ENCODE measurements at places on chromosomes 1 and 21.

DNA sequence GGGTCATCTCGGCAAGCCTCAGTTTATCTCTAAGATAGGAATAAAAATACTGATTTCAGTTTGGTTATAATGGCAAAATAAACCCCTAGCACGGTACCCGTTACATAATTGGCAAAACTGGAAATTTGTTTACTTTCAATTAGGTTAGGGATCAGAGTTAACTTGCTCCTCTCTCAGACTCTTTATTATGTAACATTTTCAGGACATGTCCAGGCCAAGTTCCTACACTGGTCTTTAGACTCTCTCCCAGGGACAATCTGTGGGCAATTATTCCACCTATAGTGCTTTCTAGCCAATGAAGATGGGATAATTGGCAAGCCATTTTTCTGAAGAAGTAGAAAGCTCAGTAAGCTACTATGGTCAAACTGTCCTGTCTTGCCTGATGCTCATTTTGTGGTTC lies 189.4 kb downstream of the NEK7 start:
- no peak for DNase-seq

GRCh38 chr1:244211559-244211944 lies 160.5 kb downstream of the ZBTB18 start:
- no peak for DNase-seq

DNA sequence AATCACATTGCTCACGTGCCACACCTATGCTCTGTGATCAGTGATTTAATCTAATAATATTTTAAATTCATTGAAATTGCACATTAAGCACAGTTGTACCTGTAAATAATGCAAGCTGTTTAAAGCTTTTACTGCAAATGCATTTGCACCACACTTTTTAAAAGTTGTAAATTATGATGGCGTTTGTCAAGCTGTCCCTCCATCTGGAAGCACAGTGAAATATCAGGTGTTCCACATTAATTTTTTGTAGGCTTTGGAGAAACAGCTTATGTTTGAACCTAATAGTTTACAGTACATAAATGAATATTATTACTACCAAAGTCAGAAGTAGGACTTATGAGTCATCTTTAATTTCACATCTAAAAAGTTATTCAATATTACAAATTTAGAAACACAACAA lies 3.0 kb upstream of the DPYD start:
- DNase-seq, result no peak

- no peak for DNase-seq
These were observed 41.3 kb downstream of the AKNAD1 start for GRCh38 chr1:108815566-108815965.

- no peak for DNase-seq
These were observed 784 bp downstream of the RPL11 start for GRCh38 chr1:23692308-23692871.

DNA sequence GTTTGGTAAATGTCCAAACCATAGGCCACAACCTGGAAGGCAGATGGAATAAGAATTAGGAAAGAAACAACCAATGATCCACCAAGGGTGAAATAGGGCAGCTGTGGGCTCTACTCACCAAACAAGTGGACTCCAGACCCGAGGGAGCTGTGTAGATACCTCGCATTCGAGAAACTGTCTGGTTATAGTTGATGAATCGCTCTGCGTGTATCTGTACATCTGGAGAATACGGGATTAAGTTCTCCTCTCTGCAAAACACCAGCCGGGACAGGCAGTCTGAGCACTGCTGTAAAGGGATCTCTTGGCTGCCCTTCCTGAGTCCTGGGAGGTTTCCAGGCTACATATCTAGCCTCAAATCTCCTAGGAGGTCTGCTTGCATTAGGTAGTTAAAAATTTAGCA lies 9.4 kb upstream of the UBR4 start:
- DNase-seq, result no peak

- DNase-seq, result no peak
These were observed 62.8 kb upstream of the C1orf87 start for GRCh38 chr1:60136395-60136794.

- DNase-seq, result no peak
These were observed 509 bp downstream of the ADAMTS4 start for GRCh38 chr1:161198194-161198896.

DNA sequence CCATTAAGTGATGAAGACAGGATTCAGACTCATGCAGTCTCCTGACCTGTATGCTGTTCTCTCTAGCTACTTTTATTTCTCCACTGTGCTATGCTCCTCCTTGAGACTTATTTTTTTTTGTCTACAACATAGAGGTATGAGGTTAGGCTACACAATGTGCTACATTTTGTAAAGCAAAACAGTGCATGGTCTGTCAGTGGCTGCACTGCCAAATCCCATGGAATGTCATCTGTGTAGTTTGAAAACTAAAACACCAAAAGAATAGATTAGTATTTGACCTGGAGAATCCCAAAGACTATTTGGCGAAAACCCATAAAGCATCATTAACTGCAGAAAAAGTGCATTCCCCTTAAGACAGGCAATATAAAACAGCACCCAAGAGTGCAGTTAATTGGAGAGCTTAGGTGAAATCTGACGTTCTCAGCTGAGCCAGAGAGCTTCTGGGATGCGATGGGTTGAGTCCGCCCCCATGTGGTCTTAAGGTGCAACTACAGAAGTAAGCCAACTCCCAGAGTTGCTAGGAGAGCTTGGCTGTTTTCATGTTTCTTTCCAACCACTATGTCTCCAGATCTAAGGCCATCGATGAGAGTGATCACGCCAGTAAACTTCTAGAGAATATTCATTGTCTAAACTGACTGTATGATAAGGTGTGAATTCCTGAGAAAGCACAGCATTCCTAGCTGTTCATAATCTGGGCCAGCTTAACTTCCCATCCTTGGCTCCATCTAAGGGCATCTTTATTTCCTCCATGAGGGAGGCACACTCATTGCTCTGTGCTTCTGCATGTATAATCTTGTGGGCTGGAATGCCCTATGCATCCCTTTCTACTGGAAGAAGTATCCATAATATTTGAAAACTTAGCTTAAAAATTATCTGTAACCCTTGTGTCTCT lies 20.7 kb upstream of the CYP2J2 start:
- DNase-seq, result peak; percentile 4

DNA sequence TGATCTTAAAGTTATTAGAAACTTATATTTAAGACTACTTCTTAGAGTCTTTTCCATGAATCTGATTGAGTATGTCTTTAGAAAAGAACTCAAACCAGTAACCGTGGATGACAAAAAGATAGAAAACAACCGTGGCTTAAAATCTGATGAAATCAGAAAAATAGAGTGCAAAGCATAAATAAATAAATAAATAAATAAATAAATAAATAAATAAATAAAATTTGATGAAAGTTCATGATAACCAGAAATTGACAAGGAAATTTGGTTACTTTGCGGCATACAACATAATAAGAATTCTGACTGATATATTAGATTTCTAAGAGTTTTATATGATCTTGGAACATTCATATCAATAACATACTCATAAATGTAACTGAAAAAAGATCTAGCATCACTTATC lies 152.1 kb downstream of the AK5 start:
- no peak for DNase-seq

DNA sequence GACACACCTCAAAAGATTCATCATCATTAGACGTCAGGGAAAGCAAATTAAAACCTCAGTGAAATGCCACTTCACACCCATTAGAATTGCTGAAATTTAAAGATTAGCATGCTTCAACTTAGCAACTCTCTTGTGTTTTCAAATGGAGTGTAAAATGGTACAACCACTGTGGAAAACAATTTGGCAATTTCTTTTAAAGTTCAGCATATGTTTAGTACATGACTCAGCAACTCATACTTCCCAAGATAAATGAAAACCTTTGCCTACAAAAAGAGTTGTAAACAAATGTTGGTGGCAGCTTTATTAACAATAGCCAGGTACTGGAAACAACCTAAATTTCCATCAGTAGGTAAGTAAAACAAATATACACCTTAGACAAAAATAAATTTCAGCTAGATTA lies 42.7 kb downstream of the ST3GAL3 start:
- no peak for DNase-seq

- no peak for DNase-seq
These were observed 91.3 kb downstream of the CATSPERE start for GRCh38 chr1:244552336-244552735.

- no peak for DNase-seq
These were observed 14.1 kb downstream of the ROR1 start for GRCh38 chr1:63787875-63788274.

- DNase-seq, result no peak
These were observed 16.2 kb upstream of the LIN9 start for GRCh38 chr1:226325178-226325577.

DNA sequence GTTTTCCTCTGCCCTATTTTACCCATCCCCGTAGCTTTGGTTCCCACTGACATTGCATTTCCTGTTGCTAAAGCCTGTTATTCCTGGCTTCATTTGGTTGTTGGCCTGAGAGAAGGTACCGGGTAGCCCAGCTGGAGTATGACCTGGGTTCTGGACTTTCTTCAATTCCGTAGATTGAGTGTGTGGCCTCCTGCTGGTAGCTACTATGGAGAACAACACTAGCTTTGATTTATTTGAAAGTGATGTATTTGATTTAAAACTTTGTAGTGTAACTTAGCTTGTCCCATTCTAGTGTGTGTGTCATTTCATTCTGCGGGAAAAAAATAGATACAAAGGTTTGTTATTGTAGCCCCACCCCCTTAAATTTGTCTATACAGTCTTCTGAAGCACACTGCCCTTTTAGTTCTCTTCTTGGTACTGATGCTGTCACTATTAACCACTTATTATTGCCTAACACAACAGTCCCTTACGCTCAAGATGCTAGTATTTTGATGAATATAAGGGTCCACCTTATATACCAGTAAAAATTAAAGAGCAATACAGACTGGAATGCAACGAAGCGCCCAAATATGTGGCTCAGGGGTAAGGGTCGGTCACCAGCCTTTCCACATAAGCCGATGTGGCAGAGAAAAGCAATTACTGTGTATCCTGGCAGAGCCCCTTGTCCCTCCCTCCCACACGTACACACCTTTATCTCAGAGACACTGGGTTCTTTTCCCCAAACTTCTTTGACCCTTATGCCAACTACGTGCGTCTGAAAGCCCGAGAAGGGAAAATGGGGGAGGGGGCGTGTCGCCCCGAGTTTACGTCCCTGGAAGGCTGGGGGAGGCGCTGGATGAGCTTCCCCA lies 643 bp upstream of the MOV10 start:
- DNase-seq, result no peak

DNA sequence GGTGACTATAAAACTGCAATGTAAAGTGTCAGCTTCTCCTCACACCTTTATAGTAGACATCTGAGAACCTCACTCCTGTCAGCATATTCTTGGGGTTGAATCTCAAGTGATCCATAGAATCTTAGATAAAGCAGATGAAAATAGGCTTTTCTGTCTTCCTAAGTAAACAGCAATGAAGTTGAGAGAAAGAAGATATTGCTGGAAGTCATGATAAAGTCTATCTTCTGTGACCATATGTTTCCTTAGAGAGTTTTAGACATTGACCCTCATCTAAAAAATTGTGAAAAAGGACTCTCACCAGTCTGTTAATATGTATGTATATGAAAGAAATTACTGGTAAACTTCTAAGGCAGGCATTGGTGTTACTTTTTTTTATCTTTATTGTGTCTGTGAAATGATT lies 66.8 kb downstream of the LIPI start:
- DNase-seq, result no peak

GRCh38 chr21:34599534-34600101 lies 15.3 kb downstream of the RCAN1 start:
- no peak for DNase-seq

DNA sequence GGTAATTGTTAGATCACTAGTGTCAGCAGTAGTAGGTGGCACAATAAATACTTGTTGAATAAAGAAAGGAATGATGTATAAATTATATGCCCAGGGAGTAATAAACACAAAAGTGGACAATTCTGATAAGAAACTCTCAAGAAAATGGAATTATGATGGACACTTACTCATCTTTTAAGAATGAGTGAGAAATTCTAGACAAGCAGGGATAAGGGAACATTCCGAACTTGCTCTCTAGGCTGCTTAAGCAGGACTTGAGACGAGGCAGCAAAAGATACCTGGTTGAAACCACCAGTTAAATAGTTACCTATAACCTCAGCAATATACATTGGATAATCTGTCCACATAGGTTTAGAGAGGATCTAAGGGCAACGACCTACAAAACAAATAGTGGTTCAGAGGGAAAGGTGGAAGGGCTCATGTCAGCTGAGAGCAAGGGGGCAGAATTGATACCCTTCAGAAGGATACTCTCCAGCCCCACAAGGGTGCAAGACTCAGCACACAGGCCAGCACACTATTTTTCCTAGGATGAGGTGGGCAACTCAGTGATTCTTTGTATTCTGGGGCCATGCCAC lies 46.3 kb downstream of the XCL2 start:
- no peak for DNase-seq

GRCh38 chr1:47507144-47507543 lies 69.3 kb downstream of the FOXD2 start:
- no peak for DNase-seq

- DNase-seq, result no peak
These were observed 53.2 kb downstream of the KIF1B start for GRCh38 chr1:10263450-10264082.

GRCh38 chr1:26284597-26285347 lies 4.9 kb downstream of the SH3BGRL3 start:
- no peak for DNase-seq

GRCh38 chr1:115323366-115324004 lies 14.6 kb downstream of the NGF start:
- DNase-seq, result no peak

DNA sequence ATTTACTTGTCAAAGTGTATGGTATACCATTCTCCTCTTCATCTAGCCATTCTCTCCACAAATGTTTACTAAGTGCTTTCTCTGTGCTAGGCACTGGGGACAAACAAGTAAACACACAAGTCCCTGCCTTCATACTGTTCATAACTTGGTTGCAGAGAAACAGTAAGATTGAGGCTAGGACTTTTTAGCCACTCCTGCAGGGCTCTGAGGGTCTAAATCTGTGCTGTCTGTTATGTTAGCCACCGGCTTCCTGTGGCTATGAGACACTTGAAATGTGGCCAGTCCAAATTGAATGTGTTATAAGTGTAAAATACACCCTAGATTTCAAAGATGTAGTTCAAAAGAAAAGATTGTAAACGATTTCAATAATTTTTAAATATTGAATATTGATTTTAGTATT lies 50.2 kb downstream of the AZIN2 start:
- DNase-seq, result no peak

Data from GM12878 (cell line).